Progenitor cell of endocrine pancreas (in vitro differentiated cells): ENCODE measurements at places on chromosomes 1 and 21. TPM values are rescaled to one million over a fixed set of nuclear protein-coding genes. Genes with fewer than 3 reads are reported as not detected.

DNA sequence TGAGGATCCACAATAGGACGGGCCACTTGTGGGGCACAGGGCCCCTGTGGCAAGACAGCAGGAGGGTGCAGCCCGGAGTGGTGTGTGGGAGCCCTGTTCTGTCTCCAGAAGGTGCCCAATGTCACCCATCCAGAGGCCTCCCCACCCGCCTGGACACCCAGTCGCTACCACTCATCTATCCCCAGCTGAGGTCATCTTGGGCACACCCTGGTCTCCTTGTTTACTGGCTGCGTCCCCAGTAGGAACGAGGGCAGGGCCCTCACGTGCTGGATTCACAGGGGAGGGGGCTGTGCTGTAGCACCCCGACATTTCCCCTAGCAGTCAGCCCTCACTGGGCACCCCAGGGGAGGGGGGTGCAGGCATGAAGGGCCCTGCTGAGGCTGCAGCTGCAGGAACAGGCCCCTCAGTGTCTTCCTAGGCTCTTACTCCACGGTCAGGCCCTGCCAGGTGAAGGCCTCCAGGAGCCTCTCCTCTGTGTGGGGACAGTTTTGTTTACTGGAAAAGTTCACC is 2.3 kb upstream of the TNNT2 start:
- DNase-seq = no peak
- H3K27ac ChIP-seq = no peak overlapping the region
- H3K4me3 ChIP-seq = no peak overlapping the region
- H3K27me3 ChIP-seq = peaks cover 6% of the 10 kb centered on the region
- peaks cover 10% of the 10 kb centered on the region for H3K4me1 ChIP-seq
- peaks cover 7% of the 10 kb centered on the region for H3K36me3 ChIP-seq

CGN gene
- 127 and 128 TPM in 2 replicates for total RNA-seq

PIP5K1A gene
- total RNA-seq = 84.0 and 95.5 TPM in 2 replicates

- H3K4me3 ChIP-seq = no peak overlapping the region
- no peak for DNase-seq
- no peaks in the 10 kb centered on the region for H3K27me3 ChIP-seq
- peaks cover 30% of the 10 kb centered on the region for H3K36me3 ChIP-seq
- H3K27ac ChIP-seq = no peak overlapping the region
- peaks cover 14% of the 10 kb centered on the region for H3K4me1 ChIP-seq
Measured at GRCh38 chr21:42001781-42002180, 8.4 kb downstream of the ZBTB21 start.

GRCh38 chr1:183870351-183871077 is 65.6 kb downstream of the RGL1 start:
- H3K4me3 ChIP-seq = no peak overlapping the region
- no peak overlapping the region for H3K27ac ChIP-seq
- peaks cover 16% of the 10 kb centered on the region for H3K4me1 ChIP-seq
- H3K36me3 ChIP-seq = no peaks in the 10 kb centered on the region

KLHDC7A gene
- total RNA-seq = 0.96 and 1.6 TPM in 2 replicates

- no peak overlapping the region for H3K27ac ChIP-seq
- H3K27me3 ChIP-seq = no peaks in the 10 kb centered on the region
- H3K36me3 ChIP-seq = no peaks in the 10 kb centered on the region
- DNase-seq = no peak
- no peak overlapping the region for H3K4me3 ChIP-seq
- H3K4me1 ChIP-seq = no peaks in the 10 kb centered on the region
Measured at GRCh38 chr1:189616893-189617292, 860.8 kb downstream of the BRINP3 start.

DNA sequence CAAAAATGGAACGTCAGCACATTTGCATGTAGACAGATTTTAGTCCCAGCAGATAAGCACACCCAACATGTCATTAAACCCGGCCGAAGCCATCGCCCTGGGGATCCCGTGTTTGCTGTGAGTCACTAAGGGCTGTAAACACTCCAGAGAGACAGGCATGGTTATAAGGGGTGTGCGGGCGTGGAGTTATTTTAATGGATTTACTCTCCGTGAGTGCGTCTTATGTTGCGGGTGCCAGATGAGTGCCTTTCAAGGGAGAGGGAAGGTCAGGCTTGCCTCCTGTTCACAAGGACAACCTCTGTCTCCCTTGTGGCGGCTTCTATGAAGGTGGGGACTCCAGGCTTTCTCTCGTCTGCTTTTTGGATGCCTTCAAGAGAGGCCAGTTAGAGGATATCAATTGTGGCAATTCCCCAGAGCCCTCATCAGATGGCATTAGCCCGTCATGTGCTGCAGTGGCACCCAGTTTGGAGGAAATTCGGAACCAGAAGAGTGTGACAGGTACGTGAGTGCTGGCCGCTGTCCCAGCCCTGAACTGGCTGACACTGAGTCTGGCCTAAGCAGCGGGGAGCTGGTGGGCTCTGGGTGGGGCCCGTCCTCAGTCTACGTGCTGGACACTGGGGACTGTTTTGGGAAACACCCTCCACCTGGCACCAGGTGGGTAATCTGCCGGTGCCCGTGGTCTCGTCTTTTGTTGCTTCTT is 223.8 kb upstream of the TMEM51 start:
- H3K27ac ChIP-seq = peak overlapping the region; percentile 71
- H3K27me3 ChIP-seq = peaks cover 39% of the 10 kb centered on the region
- H3K4me1 ChIP-seq = peaks cover 15% of the 10 kb centered on the region
- H3K36me3 ChIP-seq = no peaks in the 10 kb centered on the region
- no peak overlapping the region for H3K4me3 ChIP-seq
- DNase-seq = no peak

GRCh38 chr1:201591981-201592380 is 53.1 kb downstream of the NAV1 start:
- no peaks in the 10 kb centered on the region for H3K36me3 ChIP-seq
- no peaks in the 10 kb centered on the region for H3K4me1 ChIP-seq
- no peak for DNase-seq
- no peak overlapping the region for H3K4me3 ChIP-seq

DCST2 gene
- 2.2 TPM in 2 replicates for total RNA-seq

KIAA1614 gene
- total RNA-seq = 2.1 and 2.5 TPM in 2 replicates

GRCh38 chr1:77394166-77394565 is 112.3 kb downstream of the AK5 start:
- peaks cover 22% of the 10 kb centered on the region for H3K4me1 ChIP-seq
- H3K36me3 ChIP-seq = no peaks in the 10 kb centered on the region
- H3K4me3 ChIP-seq = no peak overlapping the region
- no peak overlapping the region for H3K27ac ChIP-seq
- no peak for DNase-seq
- H3K27me3 ChIP-seq = peaks cover 2% of the 10 kb centered on the region

DNA sequence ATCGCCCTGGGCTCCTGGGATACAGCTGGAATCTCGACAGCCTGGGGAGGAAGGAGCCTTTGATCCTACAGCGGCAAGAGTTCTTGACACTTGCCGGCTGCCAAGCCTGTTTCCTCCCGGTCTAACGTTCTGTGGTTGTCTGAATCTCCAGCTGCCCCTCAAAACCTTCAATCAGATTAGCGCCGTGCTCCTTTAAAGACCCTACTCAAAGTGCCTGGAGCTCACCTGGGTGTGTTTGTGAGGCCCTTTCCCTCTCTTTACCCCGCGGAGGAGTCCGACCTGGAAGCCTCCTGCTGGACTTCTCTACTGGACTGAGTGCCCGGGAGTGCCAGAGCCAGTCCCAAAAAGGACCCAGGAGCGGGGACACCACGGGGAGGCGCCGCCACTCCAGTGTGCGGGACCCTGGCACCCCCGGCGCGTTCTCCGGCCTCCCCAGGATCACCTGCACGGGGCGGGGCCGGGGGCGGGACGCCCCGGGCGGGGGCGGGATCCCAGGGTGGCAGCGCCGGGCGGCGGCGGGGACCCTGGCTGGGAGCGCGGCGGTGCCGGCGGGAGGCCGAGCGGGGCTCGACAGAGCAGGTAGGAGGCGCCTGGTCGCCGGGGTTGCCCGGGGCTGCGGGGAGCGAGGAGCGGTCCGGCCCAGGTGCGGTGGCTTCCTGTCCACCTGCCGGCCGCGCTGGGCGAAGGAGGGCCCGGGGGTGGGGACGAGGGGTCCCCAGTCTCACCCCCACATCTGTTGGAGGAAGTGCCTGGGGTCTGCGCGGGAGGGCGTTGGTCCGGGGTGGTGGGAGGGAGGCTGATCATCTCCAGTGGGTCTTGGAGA is at the start of gene NCMAP:
NCMAP (plus strand) TSS at position 497 of the 823 bp plus-strand sequence. CDS start 39,344 bp downstream, outside the sequence.
- peaks cover 28% of the 10 kb centered on the region for H3K27me3 ChIP-seq
- peak within 1 kb of the TSS; percentile 69 for H3K27ac ChIP-seq
- H3K36me3 ChIP-seq = no peaks in the 10 kb centered on the region
- H3K4me1 ChIP-seq = peaks cover 11% of the 10 kb centered on the region
- H3K4me3 ChIP-seq = peak within 1 kb of the TSS; percentile 72

ABL2 gene
- total RNA-seq = 23.7 and 25.1 TPM in 2 replicates

C1orf21 gene
- total RNA-seq = 10.0 and 11.3 TPM in 2 replicates

DNA sequence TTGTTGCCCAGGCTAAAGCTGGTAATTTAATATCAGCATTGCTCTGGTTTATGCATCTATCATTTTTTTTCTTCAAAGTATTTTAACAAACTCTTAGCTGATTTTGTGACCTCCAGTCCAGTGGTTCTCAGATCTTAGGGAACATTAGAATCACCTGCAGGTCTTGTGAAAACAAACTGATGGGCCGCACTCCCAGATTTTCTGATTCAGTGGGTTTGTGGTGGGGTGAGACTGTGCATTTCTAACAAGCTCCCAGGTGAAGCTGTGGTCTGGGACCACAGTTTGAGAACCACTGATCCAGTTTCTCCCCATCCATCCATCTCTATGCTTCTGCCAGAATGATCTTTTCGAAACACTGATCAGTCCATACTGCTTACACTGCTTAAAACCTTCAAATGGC is 305.7 kb upstream of the USP24 start:
- peaks cover 22% of the 10 kb centered on the region for H3K27me3 ChIP-seq
- no peak overlapping the region for H3K27ac ChIP-seq
- no peaks in the 10 kb centered on the region for H3K36me3 ChIP-seq

- H3K4me3 ChIP-seq = no peak overlapping the region
- H3K27me3 ChIP-seq = no peaks in the 10 kb centered on the region
- DNase-seq = no peak
Measured at GRCh38 chr21:31372471-31372765, 28.4 kb upstream of the TIAM1 start.

DENND2C gene
- total RNA-seq = 10.4 and 10.6 TPM in 2 replicates

DNA sequence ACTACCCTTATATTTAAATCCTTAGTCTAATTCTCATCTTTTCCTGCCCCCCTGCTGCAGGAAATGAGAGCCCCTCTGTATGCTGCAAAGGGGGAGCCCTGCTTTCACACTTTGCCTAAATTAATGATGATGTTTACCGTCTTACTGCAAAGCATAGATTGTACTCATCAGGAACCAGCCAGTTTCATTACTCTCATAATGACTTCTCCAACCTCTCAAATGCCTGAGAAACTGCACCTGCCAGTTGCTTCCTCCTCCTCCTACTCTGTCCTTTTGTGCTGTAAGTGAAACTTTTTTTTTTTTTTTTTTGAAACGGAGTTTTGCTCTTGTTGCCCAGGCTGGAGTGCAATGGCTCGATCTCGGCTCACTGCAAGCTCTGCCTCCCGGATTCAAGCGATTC is 101.7 kb downstream of the ADSS2 start:
- peak overlapping the region; percentile 22 for H3K27ac ChIP-seq
- no peak for DNase-seq
- no peak overlapping the region for H3K4me3 ChIP-seq

NUCKS1 gene
- 222 and 245 TPM in 2 replicates for total RNA-seq

DNA sequence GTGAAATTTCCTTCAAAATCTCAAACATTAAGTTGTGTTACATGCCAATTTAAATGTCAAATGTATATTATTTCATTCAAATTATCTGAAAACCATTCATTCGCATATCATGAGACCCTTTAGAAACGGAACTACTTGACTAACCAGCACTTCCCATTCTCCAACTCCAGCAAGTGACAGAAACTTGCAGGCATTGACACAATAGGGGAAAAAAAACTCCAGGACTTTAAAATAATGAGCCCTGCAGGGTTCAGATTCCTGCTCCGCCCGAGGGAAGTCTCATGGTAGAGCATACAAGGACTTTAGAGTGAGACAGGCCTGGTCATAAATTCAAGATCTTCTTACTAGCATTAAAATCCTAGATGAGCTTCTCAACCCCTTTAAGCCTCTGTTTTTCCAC is 138.9 kb downstream of the NR5A2 start:
- H3K27ac ChIP-seq = no peak overlapping the region
- H3K36me3 ChIP-seq = peaks cover 5% of the 10 kb centered on the region
- DNase-seq = no peak
- peaks cover 10% of the 10 kb centered on the region for H3K4me1 ChIP-seq

- no peak overlapping the region for H3K4me3 ChIP-seq
- H3K27me3 ChIP-seq = peaks cover 5% of the 10 kb centered on the region
- DNase-seq = no peak
Measured at GRCh38 chr1:154445040-154445472, 39.9 kb downstream of the IL6R start.

ZBTB21 gene
- total RNA-seq = 15.7 and 18.6 TPM in 2 replicates

ZNF695 gene
- total RNA-seq = 14.2 and 15.1 TPM in 2 replicates
